ENCODE measurements at places on chromosomes 3 and 15. TPM values are rescaled to one million over a fixed set of nuclear protein-coding genes. Genes with fewer than 3 reads are reported as not detected.

MTMR10 gene
- 25.0 TPM for total RNA-seq

MCF2L2 gene
- total RNA-seq, result 0.08 TPM

GOLGA8A gene
- 5.7 TPM for total RNA-seq

ALDH1A3 gene
- total RNA-seq, result 19.7 TPM

GREM1 gene
- total RNA-seq, result not detected

PLCB2 gene
- total RNA-seq, result 1.9 TPM
